ENCODE measurements at places on chromosomes 5 and 9.

DNA sequence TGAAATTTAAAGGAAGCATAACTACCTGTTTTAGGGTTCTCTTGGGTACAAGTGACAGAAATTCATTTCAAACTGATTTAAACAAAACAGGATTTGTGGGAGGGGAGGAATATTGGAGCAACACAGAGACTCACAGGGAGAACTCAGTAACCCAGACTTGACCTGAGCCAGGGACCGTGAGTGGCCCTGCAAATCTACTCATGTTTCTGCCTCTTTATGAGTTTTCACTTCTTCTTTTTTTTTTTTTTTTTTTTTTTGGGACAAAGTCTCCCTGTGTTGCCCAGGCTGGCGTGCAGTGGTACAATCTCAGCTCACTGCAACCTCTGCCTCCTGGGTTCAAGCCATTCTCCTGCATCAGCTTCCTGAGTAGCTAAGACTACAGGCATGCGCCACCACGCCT lies 405.6 kb upstream of the ZNF608 start:
- DNase-seq, result no peak

DNA sequence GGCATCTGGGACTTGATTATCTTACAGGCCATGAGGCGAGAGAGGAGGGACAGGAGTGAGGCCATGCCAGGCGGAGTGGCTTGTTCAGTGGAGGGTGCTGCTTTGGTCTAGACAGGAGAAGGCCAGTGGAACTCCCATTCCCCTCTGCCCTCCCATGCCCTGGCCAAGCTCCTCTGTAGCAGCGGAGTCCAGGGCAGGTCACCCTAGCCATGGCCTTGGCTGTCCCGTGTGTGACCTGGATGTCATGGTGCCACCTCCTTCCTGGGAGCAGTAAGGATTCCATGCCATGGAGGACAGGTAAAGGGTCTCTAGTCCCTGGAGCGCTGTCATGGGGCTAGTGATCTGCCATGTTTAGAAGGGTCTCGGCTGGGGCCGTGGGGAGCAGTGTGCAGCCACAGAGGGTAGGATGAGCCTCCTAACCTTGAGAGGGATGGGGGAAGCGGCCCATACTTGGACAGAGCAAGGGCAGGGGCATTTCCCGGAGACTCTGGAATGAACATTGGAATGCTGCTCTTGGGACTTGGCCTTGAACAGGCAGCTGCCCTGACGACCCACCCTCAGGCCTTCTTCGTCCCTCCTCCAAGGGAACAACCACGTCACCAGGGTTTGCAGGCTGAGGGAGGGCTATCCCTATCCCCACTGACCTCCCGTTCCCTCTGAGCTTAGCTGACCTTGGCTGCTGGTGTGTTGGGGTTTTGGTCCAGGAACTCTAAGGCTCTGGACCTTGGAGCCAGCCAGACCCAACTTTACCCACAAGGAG lies 100.4 kb downstream of the DAB2IP start:
- DNase-seq, result no peak

GRCh38 chr5:137292461-137293027 lies 206.6 kb downstream of the SPOCK1 start:
- DNase-seq, result no peak

- no peak for DNase-seq
These were observed 237.1 kb upstream of the PUM3 start for GRCh38 chr9:3080951-3081350.

DNA sequence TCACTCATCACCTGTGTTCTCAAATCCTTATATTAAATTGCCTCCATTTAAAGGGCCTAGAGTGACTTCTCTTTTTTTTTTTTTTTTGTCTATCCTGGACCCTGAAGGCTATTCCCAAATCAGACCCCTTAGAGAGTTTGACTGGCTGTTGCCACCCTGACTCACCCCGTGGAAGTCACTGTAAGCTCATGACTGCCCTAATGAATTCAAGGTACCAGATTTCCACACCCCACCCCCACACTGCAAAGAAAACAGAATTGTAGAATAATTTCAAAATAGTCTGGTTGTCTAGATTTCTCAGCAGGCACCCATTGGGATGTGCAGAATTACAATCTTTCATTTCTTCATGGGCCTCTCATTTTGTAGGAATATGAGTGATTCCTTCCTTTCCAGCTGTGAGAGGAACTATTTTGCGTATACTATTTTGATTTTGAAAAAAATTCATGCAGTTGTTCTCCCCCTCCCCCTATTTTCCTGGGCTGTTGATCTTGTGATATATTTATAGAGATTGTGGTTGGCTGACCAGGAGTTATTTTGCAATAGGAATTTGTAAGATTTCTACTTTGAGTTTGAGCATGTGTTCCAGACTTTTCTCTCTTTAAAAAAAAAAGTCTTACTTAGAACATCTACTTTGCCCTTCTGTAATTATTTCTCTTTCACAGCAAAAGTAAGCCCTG lies 79.1 kb downstream of the ZNF618 start:
- peak; percentile 5 for DNase-seq

- no peak for DNase-seq
These were observed 9.2 kb downstream of the EEIG1 start for GRCh38 chr9:127971357-127972235.
